Regular cardiac myocyte (primary cell): ENCODE measurements at places on chromosomes 3 and 15. TPM values are rescaled to one million over a fixed set of nuclear protein-coding genes. Genes with fewer than 3 reads are reported as not detected.

NAALADL2 gene
- 5.8 and 7.3 TPM in 2 replicates for total RNA-seq

CA12 gene
- 60.4 and 195 TPM in 2 replicates for total RNA-seq

TIMP4 gene
- 0.77 and 2.3 TPM in 2 replicates for total RNA-seq

PPCDC gene
- 9.0 and 11.5 TPM in 2 replicates for total RNA-seq

GABRB3 gene
- total RNA-seq = 0.19 and 0.28 TPM in 2 replicates
